ENCODE measurements at places on chromosomes 16 and 17.

DNA sequence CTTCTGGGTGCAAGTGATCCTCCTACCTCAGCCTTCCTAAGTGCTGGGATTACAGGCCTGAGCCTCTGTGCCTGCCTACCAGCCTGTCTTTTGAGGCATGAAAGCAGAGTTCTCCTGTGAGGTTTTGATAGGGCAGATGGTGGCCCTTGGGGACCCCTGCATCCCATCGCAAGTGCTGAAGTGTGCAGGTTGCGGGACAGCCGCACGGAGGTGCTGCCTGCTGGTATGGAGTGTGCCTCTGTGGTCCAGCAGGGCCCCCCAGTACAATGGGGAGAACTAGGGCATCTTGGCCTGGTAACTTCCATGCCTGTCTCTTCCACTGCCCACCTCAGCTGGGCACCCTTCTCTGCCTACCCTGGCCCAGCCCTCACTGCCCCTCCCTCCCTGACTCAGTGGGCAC lies 9.9 kb upstream of the NDRG4 start:
- no peak for DNase-seq

- no peak for DNase-seq
Measured at GRCh38 chr17:75241143-75241430, 20.3 kb downstream of the GGA3 start.

GRCh38 chr17:27569884-27570577 lies 61.0 kb upstream of the LGALS9 start:
- no peak for DNase-seq

GRCh38 chr16:85523602-85524364 lies 89.3 kb upstream of the GSE1 start:
- DNase-seq: no peak

- DNase-seq: no peak
Measured at GRCh38 chr16:66264311-66265047, 102.0 kb upstream of the CDH5 start.

GRCh38 chr17:65079489-65079900 lies 23.0 kb upstream of the GNA13 start:
- no peak for DNase-seq

GRCh38 chr17:44767493-44767892 lies 8.7 kb downstream of the ADAM11 start:
- no peak for DNase-seq

DNA sequence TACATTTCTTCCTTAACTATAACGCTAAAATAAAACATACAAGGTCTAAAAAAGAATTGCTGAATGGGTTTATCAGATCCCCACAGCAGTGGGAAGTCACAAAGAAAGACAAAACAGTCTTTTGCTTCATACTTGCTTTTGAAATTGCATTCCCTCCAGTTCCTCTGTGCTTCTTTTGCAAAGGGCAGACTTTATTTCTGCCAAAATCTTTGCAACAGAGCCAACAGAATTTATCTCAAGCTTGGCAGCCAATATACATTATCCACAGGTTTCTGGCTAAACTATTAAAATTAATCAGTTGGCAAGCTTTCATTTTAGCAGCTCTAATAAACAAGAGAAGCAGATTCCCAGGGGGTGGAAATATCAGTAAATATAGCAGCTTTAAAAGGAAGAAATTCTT lies 378.9 kb upstream of the CA10 start:
- DNase-seq: no peak

DNA sequence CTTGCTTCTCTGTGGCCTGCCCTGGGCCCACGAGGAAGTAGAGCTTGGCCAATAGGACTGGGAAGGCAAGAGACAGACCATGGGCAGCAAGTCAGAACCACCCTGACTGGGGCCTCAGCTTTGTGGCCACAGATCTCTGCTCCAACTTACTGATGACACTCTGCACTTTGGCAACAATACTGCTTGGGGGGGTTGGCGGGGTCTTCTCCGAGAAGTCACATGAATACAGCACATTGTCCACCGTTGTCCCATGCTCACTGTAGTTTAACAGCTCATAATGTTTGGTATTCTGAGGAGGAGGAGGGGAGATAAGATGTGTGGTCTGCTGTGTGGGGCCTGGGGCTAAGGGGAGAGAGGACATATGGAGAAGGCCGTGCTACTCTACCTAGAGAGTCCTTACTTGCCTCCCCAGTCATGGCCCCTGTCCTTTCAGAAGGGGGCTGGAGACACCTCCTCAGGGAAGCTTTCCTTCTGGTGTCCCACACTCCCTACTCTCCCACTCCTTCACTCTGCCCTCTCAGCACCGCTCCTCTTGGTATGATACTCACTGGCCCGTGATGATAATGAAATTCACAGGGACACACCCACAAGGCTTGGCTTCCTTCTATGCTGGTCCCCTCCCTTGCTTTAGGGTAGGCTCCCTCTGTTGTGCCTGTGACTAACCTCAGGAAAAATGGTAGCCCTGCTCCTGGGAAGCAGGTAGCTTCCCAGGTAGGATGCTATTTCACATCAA lies 4.0 kb upstream of the DHRS13 start:
- no peak for DNase-seq

DNA sequence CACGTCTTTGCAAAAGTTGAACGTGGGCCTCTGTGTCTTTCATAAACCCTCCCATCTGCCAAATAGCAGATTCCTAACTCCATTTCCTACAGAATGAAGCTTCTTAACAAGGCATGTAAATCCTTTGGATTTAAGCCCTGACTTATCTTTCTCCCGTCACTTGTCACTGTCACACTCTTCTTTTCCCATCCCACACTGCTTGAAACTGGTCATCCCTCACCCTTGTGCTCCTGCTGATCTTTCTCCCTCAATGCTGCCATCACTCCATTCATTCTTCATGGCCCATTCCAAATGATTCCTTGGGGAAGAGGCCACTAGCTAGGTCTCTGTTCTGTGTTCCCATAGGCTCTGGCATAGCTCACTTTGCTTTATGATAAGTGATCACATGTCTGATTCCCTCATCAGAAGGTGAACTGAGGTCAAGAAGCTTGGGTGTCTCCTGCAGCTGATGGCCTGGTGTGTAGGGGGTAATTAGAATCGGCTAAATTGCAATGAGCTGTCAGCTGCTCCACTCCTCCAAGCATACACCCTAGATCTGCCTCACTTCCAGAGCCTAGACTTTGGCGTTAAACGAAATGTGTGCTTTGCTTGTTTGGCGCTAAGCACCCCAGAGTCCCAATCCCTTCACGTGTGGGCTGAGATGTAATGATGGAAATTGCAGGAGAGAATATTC lies 61.7 kb downstream of the PECAM1 start:
- no peak for DNase-seq

DNA sequence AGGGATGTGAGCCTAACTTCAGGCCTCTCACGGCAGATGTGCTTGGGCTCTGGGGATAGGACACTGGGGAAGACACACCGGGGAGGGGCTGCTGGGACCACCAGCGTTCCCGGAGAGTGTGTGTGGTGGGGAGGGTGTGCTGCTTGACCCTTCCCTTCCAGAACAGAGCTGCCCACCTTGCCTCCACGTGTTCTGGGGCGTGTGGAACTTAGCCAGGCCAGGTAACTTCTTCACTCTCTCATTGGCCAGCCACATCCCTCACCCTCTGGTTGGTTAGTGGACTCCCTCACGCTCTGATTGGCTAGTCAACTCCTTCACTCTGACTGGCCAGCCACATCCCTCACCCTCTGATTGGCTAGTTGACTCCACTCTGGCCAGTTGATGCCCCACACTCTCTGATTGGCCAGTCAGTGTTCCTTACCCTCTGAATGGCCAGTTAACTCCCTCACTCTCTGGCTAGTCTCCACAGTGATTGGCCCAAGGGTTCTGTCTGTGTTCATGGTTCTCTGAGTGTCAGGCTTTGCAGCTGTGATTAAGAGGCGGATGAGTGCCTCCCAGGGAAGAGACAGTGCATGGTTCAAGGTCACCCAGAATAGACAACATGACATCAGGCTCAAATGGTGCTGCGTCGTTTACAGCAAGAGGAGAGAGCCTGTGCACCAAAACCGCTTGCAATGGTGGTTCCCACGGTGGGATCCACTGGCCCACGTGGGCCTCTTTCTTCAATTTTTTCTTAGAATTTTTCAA lies 10.0 kb downstream of the TMEM235 start:
- DNase-seq: no peak

GRCh38 chr17:8963647-8964258 lies 1.8 kb downstream of the PIK3R5 start:
- DNase-seq: no peak

DNA sequence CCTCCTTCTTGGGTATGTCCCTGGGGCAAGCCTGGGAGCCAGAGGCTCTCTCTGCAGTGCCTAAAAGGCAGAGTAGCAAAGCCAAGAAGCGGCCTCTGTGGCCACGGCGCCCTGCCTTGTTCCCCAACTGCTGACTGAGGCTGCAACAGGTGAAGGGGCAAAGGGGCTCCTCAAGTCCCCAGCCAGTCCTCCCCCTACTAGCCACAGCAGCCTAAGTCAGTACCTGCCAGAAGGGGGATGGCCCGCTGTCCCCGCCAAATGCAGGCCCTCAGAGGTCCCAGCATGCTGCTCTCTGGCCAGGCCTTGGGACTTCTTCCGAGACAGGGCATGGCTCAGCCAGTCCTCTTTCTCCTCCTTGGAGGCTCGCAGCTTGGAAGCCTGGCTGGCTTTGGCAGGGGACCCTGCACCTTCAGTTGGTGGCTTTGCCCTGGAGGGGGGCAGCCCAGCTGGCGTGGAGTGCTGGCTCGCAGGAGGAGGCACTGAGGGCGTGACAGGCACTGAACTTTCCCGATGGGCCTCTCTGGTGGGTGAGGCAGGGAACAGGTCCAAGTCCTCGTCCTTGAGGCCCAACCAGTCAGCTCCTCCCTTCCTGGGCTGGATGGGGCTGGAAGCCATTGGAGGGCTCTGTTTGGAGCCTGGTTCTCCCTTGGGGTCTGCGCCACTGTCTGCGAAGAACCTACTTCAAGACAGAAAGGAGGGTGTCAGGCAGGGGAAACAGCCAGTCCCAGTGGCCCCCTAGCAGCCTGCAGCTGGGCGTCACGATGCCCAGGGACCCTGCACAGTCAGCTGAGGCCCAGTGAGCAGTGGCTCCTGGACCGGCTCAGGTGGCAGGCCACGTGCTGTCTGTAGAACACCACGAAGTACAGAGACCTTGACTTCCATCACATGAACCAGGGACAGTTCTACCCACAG lies 17.6 kb downstream of the FBF1 start:
- DNase-seq: no peak

DNA sequence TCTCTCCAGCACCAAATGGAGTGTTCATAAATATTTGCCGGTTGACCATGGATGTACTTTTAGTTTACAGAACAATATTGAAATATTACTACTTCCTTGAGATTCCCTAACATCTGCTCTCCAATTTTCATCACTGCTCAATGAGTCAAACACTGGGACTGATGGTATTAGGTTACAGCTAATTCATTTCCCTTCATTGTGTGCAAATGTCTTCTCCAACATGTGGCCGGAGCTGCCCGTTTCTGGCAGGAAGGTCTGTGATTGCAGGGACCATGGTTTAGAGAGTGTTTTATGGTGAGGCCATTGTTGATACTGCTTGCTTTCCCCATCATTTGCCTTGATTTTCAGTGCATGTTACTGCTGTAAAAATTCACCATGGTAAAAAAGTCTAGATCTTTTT lies 209.3 kb downstream of the HS3ST3B1 start:
- no peak for DNase-seq

- DNase-seq: no peak
Measured at GRCh38 chr16:85321509-85322271, 209.4 kb upstream of the CIBAR2 start.

GRCh38 chr17:64032081-64032480 lies 11.6 kb upstream of the ICAM2 start:
- no peak for DNase-seq

GRCh38 chr16:67406111-67406971 lies 9.9 kb downstream of the ZDHHC1 start:
- no peak for DNase-seq

DNA sequence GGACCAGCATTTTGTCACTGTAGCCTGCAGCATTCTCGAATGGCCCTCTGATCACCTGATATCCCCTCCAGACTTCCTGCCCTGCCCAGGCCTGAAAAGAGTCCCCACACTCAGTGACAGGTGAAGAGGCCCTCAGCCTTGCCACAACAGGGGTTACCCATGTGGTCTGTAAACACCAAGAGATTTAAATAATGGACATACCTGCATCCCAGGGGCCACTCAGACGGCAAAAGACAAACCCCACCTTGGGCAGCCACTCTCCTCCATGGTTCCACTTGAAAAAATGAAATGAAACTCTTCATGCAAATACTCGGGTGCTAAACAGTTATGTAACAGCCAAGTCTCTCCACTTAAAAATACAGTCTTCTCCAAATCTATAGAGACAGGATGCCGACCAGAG lies 22.9 kb upstream of the PECAM1 start:
- no peak for DNase-seq
